ENCODE measurements at places on chromosomes 1 and 21.

DNA sequence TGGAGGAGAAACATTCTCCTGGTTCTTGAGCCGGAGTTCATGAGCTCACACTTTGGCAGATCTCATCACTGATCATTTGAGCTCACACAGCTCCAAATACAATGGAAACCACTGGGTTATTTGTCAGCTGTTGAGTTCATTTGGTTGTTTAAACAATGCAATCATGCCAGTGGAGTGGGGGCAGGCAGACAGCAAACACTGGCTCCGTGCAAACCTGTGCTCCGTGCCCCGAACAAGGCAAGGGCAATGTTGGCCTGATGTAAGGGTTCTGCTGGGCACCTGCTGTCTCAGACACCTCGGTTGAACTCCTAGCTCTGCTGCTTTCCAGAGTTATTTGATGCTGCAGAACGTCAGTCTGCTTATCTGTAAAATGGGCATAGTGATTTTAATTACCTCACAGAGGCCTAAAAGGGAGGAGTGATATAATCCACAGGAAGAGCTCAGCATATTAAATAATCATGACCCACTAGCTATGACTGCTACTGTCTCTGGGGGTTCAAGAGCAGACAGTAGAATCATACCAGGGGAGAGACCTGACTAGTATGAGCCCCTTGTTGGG lies 20.0 kb upstream of the CLIC6 start:
- DNase-seq, result no peak

DNA sequence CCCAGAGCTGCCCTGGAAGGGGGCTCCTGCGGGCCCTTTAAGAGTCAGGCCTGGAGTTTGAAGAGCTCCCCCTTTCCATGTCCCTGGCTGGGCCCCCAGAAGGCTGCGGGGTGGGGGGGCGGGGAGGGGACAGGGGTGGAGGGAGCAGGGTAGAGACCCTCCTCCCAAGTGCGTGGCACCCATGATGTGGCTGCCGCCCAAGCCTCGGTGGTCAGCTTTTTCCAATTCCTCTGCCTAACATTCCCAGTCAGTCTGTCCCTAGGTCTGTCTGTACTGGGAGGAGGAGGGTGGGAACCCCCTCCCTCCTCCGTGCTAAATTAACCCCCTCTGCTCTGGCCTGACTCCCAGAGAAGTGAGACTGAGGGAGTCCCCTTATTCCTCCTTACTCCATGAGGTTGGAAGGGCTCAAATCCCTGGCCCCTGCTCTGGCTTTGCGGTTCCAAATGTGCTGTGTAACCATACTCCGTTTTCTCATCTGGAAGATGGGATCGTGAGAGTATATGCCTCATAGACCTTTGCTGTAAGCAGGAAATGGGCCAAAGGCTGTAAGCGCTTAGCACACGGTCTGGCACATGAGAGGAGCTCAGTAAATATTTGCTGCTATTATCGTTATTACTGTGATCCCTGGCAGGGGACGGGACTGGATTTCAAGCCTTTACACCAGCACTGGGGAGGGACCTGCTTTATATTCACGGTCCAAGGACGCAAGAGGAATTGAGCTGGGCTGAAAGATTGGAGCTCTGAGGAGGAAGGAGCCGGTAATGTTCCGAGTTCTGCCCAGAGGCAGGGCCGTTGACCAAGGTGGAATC lies 658 bp upstream of the COL16A1 start:
- no peak for DNase-seq

DNA sequence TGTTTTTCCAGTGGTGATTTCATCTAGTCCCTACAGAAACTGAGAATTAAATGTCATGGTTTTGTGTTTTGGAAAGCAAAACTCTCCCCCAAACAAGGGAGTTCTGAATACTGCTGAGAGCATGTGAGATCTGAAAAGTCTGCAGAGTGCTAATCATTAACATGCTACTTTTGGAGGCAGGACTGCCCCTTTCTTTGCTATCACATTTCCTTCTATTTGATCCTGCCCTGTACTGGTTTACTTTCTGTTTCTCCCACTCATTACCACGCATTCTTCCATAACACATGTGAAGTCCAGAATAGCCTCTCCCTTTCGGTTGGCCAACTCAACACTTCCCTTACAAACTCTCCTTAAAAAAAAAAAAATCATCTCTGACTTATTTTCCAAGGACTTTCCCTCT lies 63.6 kb downstream of the GADD45A start:
- no peak for DNase-seq

- no peak for DNase-seq
These were observed 41.3 kb upstream of the RAVER2 start for GRCh38 chr1:64703600-64703999.

DNA sequence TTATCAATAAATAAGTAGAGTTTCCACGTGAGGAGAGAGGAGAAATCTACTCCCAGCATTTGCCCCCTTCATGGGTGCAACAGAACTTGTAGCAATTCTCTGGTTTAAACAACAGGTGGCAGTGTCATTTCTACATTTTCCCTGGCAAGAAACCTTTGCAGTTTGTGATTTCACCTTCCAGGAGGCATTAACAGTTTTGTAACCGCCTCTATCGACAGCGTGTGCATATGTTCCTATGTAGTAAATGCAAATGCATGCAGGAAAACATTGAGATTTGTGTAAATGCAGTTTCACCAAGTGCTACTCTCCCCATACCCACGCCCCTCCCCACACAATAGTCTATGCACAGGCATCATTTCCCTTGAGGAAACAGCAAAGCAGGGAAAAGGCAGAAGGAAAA lies 494.7 kb downstream of the SMYD3 start:
- no peak for DNase-seq

- DNase-seq, result peak; percentile 77
These were observed 3.7 kb downstream of the ST3GAL3 start for GRCh38 chr1:43711049-43711448.

DNA sequence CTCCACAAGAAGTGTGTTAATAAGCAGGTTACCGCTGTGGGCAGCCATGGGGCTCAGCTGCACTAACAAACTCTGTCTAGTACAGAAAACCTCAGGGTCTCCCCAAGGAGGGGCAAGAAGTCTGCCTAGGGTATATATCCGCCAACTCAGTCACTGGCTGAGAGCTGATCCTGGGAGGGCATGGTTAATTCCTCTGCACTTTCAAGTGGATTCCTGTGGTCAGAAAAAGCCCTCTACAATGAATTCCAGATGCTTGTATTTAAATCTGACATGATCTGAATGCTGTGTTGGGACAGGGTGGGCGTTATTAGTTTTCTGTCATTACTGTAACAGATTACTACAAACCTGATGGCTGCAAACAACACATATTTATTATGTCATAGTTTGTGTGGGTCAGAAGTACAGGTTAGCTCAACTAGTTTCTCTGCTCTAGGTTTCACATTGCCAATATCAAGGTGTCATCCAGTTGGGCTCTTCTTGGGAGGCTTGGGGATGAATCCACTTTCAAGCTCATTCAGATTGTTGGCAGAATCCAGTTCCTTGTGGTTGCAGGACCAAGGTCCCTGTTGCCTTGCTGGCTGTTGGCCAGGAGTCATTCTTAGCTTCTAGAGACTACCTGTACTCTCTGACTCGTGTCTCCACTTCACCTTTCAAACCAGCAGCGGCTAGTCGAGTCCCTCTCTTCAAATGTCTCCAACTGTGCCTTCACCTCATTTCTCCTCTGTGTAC lies 8.0 kb upstream of the SELE start:
- peak; percentile 49 for DNase-seq

- DNase-seq, result no peak
These were observed 204.4 kb downstream of the GIPC2 start for GRCh38 chr1:78250201-78250600.

- DNase-seq, result no peak
These were observed 61.6 kb downstream of the DHRS3 start for GRCh38 chr1:12556368-12556930.

- DNase-seq, result no peak
These were observed 458 bp downstream of the ZC3H12A start for GRCh38 chr1:37474697-37475379.

GRCh38 chr1:38697387-38697786 lies 162.2 kb downstream of the RRAGC start:
- DNase-seq, result no peak

DNA sequence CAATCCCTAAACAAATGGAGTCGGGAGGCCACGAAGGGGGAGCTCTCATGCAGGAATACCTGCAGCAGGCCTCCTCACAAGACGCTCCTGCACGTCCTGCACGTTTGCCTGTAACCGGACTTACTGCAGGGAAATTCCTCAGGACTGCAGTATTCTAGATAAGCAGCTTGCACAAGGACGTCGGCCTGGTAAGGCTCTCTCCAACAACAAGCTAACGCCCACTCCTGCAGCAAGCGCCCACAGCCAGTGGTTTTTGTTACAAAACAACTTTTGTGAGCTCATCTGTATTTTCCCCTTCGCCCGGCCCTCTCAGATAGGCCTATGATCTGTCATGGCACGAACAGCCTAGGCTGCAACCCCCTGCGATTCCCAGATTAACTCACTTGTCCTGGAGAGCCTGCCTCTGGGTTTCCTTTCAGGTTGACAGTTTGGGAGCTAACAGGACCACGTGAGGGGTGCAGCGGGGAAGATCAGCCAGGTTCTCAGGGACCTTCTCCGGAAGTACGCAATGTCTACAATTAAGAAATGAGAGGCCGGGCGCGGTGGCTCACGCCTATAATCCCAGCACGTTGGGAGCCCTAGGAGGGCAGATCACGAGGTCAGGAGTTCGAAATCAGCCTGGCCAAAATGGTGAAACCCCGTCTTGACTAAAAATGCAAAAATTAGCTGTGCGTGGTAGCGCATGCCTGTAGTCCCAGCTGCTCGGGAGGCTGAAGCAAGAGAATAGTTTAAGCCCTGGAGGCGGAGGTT lies 921 bp upstream of the MIB2 start:
- DNase-seq, result no peak

DNA sequence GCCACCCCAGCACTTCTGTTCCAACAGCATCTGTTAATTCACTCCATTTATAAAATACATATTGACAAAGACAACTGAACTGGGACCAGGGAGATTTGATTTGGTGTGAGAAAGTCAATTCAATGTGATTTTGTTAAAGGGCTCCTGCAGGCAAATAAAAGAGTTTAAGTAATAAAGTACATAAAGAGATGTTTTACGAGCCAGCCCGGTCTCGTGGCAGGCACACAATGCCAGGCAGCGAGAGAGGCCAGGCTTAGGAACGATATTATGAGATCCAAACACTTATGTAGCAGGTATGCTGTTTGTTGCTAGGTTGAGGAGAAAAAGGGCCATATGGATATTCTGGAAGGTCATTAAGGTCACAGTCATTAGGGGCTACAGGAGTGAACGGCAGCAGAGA lies 227.1 kb downstream of the KCTD3 start:
- no peak for DNase-seq

GRCh38 chr1:18191481-18192155 lies 84.0 kb downstream of the IGSF21 start:
- no peak for DNase-seq

- DNase-seq, result no peak
These were observed 19.4 kb upstream of the LAMTOR5 start for GRCh38 chr1:110426854-110427253.
